Iris pigment epithelial cell (primary cell): ENCODE measurements at places on chromosomes 1 and 21.

DNA sequence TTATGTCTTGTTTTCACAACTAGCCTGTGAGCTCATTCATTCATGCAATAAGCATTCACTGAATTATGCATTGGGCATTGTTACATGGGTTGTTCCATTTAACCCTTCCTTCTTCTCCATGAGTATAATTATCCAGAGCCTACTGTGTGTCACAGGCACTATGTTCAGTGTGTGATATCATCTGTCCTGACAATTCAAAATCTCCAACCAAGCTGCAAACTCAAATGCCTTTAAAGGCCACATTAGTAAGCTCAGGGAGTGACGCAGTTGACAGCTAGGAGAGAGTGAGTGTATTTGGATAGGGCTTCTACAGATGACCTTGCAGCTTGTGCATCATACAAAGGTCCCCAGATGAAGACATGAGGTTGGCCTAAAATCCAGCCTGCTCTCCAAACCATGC lies 289.5 kb downstream of the OMA1 start:
- no peak for DNase-seq

- no peak for DNase-seq
These were observed 7.6 kb upstream of the RAP1A start for GRCh38 chr1:111611986-111612385.

- DNase-seq, result peak; percentile 49
These were observed 26.1 kb downstream of the ATP5PF start for GRCh38 chr21:25708467-25709065.

DNA sequence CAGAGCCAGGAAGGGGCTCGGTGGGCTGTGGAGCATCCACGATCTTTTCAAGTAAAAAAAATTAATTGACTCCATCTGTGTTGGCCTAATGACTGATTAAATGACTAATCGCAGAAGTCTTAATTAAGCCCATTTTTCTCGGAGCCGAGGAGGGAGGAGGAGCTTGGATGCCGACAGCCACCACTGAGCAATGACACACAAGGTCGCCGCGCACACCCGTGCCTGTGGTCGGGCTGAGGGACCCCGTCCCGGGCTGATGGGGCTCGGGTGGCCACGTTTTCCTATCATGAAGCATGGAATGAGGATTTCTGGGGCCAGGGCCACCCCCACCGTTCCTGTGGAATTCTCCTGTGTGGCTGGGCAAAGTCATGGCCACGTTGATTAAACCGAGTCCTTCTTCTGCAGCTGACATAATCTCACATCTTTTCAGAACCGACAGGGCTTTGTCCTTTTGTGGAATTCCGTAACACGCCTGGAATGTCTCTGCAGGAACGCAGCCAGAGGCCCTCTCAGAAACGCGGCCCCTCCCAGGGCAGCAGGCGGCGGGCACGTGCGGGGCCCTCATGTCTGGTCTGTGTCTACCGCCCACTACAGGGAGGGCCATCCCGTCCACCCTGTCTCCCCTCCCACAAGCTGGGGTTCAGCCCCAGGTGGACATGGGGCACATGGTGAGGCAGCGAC lies 60.7 kb downstream of the MORN1 start:
- peak; percentile 83 for DNase-seq

GRCh38 chr1:22490309-22490708 lies 38.7 kb downstream of the ZBTB40 start:
- DNase-seq, result peak; percentile 71

DNA sequence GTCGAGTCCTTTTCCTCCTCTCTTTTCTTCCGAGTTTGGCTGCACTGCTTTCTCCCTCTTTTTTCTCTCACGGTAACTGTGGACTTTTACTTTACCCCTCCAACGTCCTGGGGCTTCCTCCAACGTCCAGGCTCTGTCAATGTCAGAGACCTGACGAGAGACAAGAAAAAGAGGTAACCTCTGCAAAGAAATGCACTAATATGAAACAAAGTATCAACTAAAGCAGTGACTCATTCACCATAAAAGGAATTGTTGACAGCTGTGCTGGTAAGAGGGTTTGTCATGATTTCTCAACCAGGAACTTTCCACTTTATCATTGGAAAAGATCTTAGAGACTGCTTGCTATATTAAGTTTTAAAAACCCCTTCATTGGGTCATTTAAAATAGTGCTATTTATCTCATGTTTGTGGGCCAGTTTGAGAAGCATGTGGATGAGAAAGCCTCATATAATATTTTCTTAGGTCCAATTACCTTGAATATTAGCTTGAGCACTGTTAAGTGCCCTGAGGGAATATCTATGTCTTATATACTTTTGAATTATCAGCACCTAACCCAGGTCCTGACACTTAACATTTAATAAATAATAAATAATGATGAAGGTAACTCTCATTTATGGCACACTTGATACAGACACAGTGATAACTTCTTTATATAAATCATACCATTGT lies at the start of gene GBP2:
GBP2 (minus strand) TSS at position 202 of the 668 bp plus-strand sequence. CDS start 4,148 bp downstream, outside the sequence.
- peak; percentile 94 for DNase-seq

- no peak for DNase-seq
These were observed 15.8 kb downstream of the TMCC2 start for GRCh38 chr1:205243350-205244191.

GRCh38 chr1:29747196-29747595 lies 510.9 kb downstream of the PTPRU start:
- no peak for DNase-seq

DNA sequence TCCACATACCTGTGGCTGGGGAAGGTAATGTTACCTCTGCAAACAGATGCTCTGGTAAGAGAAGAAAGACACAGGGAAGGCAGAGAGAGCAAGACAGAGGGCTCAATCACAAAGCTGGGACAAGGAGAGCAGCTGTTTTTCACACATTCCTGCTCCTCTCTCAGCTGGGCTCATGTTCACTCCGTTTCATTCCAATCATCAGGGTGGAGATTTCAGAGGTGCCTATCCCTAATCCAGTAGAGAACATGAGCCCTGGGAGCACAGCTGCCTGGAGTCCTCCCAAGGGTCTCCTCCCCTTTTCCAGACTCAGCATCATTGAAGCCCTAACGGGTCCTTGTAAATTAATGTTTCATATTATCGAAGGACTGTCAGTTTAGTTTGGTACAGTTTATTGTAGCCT lies 19.4 kb downstream of the GADD45A start:
- no peak for DNase-seq

DNA sequence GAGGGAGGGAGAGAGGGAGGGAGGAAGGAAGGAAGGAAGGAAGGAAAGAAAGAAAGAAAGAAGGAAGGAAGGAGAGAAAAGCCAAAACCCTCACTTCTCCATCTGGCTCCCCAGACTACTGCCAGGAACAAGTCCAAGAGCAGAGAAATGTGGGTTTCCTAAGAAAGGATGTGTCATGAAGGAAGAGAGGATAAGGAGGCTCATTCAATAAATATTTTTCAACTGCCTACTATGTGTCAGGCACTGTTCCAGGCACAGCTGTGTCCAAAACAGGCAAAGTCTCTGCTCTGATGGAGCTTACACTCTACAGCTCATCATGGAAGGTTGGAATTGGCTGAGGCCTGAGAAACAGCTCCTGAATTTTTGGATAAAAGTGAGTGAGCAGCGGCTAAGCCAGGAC lies 42.6 kb upstream of the ATP2B4 start:
- peak; percentile 59 for DNase-seq

GRCh38 chr1:15343729-15344128 lies 66.0 kb upstream of the EFHD2 start:
- no peak for DNase-seq

DNA sequence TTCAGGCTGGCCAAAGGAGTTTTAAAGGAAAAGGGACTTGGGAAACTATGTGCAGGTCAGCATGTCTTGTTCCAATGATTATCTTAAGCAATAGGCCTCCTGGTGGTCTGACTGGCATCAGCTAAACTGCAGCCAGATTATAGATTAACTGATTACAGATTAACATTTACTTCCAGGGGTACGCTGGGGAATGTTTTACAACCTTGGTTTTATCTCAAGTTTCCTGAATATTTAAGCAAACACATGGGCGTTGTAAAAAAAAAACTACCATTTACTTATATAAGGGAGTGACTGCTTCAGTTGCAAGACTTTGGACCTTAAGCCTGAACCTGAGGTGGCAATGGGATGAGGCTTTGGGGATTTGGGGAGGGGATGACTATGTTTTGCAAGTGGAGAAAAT lies 600.6 kb upstream of the B3GALT2 start:
- no peak for DNase-seq

DNA sequence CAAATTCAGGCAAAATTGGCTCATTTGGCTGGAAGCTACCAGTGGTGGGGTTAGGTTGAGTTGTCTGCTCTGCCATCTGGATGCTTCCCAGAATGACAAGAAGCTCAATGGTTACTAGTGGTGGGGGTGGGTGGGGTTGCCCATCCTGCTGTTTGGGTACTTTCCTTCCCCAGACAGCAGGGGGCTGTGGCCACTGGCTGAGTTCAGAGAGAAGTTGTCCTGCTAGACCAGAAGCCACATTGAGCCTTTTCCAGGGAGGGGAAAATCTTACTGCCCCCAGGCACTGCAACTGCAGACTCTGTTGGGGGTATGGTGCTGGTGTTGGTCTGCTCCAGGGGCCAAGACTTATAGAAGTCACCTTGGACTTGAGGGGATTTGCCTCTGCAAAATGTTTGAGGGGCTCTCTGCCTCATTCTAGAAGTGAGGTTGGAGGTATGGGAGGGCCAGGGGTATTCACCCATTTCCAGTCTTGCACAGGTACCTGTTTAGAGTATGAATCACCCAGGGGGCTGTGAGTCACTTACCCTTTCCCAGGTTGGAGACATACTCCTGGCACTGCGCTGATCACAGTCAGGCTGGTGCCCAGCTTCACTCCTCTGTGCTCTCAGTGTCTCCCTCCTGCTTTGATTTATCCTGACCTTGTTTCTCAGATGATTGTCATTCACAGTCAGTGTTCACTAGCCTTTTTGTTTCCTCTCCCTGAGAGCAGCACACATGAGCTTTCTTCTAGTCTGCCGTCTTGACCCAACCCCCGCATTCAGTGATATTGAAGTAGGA lies 89.1 kb upstream of the NEGR1 start:
- DNase-seq, result no peak

GRCh38 chr1:38997901-38998190 lies 6.8 kb downstream of the AKIRIN1 start:
- DNase-seq, result peak; percentile 70

GRCh38 chr1:182684116-182684828 lies at the start of gene RGS8:
TSS of gene RGS8 (minus strand) at chr1:182684587. CDS start at chr1:182669649, 14,938 bp downstream.
- DNase-seq, result no peak

DNA sequence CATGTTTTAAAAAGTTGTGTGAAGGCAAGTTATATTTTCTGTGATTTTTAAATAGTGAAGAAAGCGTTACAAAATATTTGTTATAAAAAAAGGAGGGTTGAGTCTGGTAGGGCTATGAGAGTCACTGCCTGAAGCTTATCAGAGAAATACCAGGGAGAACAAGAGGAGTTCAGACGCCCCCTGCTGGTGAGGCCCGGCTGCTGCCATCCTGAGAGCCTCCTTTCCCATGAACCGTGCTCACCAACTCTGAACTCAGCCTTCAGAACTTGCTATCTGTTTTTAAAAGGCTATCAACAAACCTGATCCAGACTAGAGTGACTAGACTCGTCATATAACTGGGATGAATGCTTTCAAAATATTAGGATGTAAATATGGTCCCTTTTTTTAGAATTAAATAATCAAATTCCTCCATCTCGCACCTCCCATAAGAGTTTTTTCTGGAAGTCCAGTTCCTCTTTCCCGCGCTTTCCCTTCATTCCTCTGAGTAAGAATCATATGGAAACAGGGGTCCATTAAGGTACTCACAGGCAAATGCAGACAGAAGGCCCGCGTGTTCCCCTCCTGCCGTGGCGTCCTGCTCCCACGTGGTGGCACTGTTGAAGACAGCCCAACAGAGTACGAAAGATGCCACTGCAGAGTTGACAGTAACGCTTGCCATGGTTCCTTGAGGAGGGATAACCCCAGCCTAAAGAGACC lies 26.2 kb upstream of the SPATA6 start:
- peak; percentile 67 for DNase-seq

DNA sequence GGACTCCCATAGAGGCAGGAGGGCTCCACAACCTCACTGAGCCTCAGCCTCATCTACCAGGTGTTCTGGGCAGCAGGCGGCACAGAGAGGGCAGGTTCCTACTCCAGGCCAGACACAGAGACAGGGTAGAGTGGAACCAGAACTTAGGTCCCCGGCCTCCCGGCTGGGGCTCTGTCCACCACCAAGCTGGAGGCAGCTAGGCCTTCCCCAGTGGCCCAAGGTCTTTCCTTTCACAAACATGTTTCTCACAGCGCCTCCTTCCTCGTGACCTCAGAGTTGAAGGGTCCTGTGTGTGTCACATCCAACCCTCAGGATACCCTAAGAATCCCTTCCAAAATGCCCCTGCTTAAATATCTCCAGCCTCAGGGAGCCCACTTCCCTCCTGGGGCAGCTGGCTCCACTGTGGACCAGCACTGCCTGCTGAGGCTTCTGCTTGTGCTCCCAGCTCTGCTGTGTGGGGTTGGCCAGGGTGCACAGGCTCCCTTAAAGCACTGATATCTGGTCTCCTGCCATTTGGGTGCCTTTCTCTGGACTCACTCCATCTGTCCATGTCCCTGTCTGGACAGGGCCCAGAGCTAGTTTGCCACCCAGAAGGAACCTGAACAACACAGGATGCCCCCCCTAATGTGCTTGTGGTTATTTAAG lies 33.2 kb upstream of the MAGOH start:
- DNase-seq, result no peak

GRCh38 chr1:159882527-159882862 lies 17.5 kb downstream of the CFAP45 start:
- peak; percentile 43 for DNase-seq

DNA sequence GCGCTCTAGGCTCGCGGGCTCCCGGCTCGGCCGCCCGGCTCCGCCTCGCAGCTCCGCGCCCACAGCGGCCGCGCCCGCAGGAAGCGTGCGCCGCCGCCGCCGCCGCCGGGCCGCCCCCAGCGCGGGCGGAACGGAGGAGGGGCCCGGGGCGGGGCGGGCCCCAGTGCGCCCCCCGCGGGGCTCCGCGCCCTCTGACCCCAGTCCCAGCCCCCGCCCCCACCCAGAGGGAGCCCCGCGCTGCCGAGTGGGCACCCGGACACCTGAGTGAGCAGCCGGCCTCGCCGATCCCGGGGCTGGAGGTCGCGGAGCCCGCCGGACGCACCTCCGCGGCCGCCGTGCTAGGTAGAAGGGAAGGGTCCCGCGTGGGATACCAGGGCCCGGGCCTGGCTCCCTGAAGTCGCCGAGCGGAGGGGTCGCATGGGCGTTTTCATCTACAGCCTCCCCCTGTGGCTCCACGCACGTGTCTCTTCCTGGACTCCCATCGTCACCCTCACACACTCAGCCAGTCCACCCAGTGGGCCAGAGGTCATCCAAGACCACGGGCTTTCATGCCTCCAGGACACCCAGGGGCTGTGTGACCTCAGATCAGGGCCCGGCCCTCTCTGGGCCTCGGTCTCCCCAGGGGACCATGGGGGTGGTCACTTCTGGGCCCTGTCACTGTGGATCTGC lies at the start of gene SDC3:
SDC3 (minus strand) TSS at position 63 of the 669 bp plus-strand sequence. CDS start 172 bp downstream, outside the sequence.
- DNase-seq, result peak; percentile 37

GRCh38 chr1:181424786-181425403 lies 58.4 kb upstream of the CACNA1E start:
- peak; percentile 44 for DNase-seq
